ENCODE measurements at places on chromosomes 11 and 22. TPM values are rescaled to one million over a fixed set of nuclear protein-coding genes. Genes with fewer than 3 reads are reported as not detected.

The PEX26 gene
- total RNA-seq = 15.6 TPM

The APOBEC3G gene
- total RNA-seq = 1.9 TPM

The TMEM179B gene
- total RNA-seq = 20.9 TPM

The RAC2 gene
- not detected for total RNA-seq

The RAB3IL1 gene
- total RNA-seq = 2.3 TPM

The RTN3 gene
- 207 TPM for total RNA-seq

The OR10AG1 gene
- total RNA-seq = not detected

The NAGA gene
- total RNA-seq = 10.0 TPM

The KDM4E gene
- not detected for total RNA-seq

The FHIP1B gene
- 19.8 TPM for total RNA-seq

The HYOU1 gene
- total RNA-seq = 37.0 TPM

The BIRC3 gene
- total RNA-seq = 1.7 TPM

The OR8J1 gene
- not detected for total RNA-seq

The B3GAT1 gene
- total RNA-seq = 34.6 TPM
